ENCODE measurements at places on chromosomes 5 and 9. TPM values are rescaled to one million over a fixed set of nuclear protein-coding genes. Genes with fewer than 3 reads are reported as not detected.

The DNAJC21 gene
- polyA plus RNA-seq, result 30.4 TPM

The ZNF366 gene
- polyA plus RNA-seq, result 1.7 TPM

The CLK4 gene
- polyA plus RNA-seq, result 6.0 TPM

The C1QTNF2 gene
- 0.97 TPM for polyA plus RNA-seq

The HMHB1 gene
- not detected for polyA plus RNA-seq

The LECT2 gene
- polyA plus RNA-seq, result not detected

The FOXD4L5 gene
- not detected for polyA plus RNA-seq

The SH3TC2 gene
- 2.9 TPM for polyA plus RNA-seq

The MAP1B gene
- polyA plus RNA-seq, result 13.1 TPM

The RASGEF1C gene
- polyA plus RNA-seq, result 0.25 TPM

The SLC36A2 gene
- 1.2 TPM for polyA plus RNA-seq

The PLK2 gene
- 11.5 TPM for polyA plus RNA-seq

The NR5A1 gene
- polyA plus RNA-seq, result 0.15 TPM

The BSPRY gene
- polyA plus RNA-seq, result 2.8 TPM

The KCNMB1 gene
- 1.2 TPM for polyA plus RNA-seq

The ESM1 gene
- not detected for polyA plus RNA-seq

The ZDHHC11 gene
- polyA plus RNA-seq, result 23.9 TPM

The LMX1B gene
- polyA plus RNA-seq, result 0.25 TPM

The ALDH1A1 gene
- polyA plus RNA-seq, result 4.3 TPM

The ARSI gene
- 0.43 TPM for polyA plus RNA-seq

The PCDHGA4 gene
- polyA plus RNA-seq, result 0.70 TPM

The AFAP1L1 gene
- 35.6 TPM for polyA plus RNA-seq
